NCI-H460 (cell line): ENCODE measurements at places on chromosomes 1 and 21. TPM values are rescaled to one million over a fixed set of nuclear protein-coding genes. Genes with fewer than 3 reads are reported as not detected.

GRCh38 chr1:112712701-112713128 is 2.4 kb downstream of the PPM1J start:
- no peak for DNase-seq

DNA sequence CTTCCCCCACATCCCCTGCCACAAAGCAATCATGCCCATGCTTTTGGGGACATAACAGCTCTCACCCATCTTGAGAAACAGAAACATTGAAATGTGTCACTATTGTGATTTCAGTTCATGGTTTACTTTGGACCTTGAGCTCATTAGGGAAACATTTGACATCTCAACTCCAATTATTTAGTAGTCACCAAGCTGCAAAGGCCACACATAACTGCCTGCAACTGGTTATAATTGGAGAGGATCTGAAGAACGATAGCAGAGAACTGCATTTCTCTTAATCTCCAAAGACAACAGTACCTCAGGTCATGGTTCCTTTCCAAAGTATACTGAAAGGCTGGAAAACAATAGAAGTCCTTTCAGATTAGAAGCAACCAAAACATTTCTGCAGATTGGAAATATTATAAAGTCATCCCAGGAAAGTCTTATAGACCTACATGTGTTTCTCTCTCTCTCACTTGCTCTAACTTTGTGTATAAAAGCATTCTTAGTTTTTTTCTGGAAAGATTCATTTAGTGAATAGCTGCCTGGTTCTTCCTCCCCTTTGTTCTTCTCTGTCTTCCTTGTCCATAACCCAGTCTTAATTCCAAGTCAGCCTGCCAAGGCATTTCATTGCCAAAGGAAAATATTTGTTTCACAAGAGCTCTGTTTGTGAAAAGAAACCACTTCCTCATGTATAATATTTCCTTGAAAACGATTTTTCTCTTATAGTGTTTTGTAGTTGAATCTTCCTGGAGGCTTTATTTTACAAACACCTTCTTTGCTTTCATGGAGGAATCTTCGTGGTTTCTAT is 426.8 kb downstream of the ADGRL2 start:
- no peak for DNase-seq

DNA sequence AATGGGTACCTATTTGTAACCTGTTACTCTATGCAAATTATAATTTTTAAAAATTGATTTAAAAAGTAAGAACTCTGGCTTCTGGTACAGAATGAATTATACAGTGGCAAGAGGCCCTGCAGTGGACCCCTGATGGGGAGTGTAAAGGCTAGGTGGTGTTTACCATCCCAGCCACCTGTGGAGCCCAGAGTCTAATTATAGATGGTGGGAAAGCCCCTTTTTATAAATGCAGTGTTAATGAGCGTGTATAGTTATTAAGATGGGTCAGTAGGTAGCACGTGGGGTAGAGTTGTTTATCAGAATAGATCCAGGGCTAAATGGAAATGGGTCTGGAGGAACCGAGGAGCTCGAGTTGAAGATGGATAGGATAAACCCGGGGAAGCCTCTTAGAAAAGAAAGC is 13.9 kb upstream of the PRELP start:
- DNase-seq = no peak

GRCh38 chr1:228079013-228079412 is 3.5 kb upstream of the ARF1 start:
- DNase-seq = no peak

GRCh38 chr21:38999161-38999560 is 184.1 kb downstream of the PSMG1 start:
- DNase-seq = no peak

FAM163A gene
- 0.12 and 0.17 TPM in 2 replicates for total RNA-seq
